ENCODE measurements at places on chromosomes 1 and 21. TPM values are rescaled to one million over a fixed set of nuclear protein-coding genes. Genes with fewer than 3 reads are reported as not detected.

ZNF281 gene
- 14.9 TPM for polyA plus RNA-seq

TRIM67 gene
- not detected for polyA plus RNA-seq

OR2L3 gene
- polyA plus RNA-seq: not detected

C1QB gene
- not detected for polyA plus RNA-seq

FTCD gene
- not detected for polyA plus RNA-seq

CXADR gene
- 0.99 TPM for polyA plus RNA-seq

OR6N1 gene
- not detected for polyA plus RNA-seq

NCAM2 gene
- polyA plus RNA-seq: 7.7 TPM

ZBTB7B gene
- polyA plus RNA-seq: 8.7 TPM

FHL3 gene
- 10.0 TPM for polyA plus RNA-seq

CD48 gene
- polyA plus RNA-seq: not detected

OR2L8 gene
- polyA plus RNA-seq: not detected

Data from AG04450 (cell line).